Body of pancreas (tissue), 4 donors: ENCODE measurements at places on chromosomes 6 and 20. TPM values are rescaled to one million over a fixed set of nuclear protein-coding genes. Genes with fewer than 3 reads are reported as not detected.

DNA sequence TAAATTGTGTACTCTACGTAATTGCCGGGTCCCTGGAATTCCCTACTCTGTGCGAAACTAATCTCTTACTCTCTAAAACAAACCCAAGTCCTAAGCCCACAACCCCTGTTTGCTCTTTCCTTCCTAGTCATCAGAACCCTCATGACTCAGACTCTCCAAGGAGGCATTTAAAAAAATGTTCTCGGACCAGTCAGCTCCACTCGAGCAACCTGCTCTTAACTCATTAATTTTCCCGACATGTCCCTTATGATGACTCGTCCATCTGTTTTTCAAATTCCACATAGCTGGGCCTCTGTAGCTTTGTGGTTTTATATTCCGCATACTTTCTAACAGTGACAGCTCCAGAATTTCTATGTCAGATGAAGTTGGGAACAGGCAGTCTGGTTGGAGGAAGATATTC lies 2.6 kb upstream of the MUC22 start:
- no peak overlapping the region for H3K4me3 ChIP-seq
- no peak for DNase-seq
- H3K36me3 ChIP-seq = no peaks in the 10 kb centered on the region
- H3K27me3 ChIP-seq = no peaks in the 10 kb centered on the region
- H3K27ac ChIP-seq = no peak overlapping the region

DNA sequence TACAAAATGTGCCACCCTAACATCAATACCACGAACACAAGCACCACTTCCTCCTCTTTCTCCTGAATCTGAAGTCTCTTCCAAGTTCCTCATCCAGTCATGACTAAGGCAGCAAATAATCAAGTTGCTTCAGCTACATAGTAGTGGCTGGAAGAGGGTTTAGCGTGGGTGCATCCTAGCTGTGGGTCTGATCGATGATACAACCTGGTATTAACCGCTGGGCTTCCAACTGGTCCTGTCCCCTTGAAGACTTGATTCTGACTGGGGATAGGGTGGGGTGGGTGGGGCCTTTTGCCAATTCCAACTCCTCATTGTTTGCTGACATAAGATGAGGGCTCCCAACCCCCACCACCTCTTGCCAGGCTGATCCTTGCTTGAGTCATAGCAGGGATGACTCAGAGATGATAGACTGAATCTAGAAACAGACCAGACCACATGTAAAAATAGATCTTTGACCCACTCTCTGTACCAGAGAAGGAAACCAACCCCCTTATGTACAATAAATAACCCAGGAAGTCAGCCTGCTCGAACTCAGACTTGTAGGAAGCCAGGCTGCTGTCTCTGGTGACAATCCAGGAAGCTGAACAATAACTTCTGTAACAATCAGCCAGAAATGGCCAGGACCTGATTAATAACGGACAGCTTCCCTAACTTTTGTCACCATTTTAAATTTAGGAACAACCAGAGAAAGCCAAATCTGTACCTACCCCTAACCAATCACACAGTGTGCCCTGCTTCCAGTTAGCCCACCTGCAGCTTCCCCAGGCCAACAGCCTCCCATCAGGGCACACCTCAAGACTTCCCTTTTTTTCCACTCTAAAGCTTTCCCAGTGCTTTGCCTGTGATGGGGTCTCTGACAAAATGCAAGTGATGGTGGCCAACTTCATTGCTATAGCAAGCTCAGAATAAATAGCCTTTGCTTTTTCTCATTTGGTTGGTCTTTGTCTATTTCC lies 68.9 kb upstream of the FAM184A start:
- no peak overlapping the region for H3K4me3 ChIP-seq
- H3K27me3 ChIP-seq = no peaks in the 10 kb centered on the region
- H3K4me1 ChIP-seq = peaks cover 15% of the 10 kb centered on the region
- no peak overlapping the region for H3K27ac ChIP-seq

DNA sequence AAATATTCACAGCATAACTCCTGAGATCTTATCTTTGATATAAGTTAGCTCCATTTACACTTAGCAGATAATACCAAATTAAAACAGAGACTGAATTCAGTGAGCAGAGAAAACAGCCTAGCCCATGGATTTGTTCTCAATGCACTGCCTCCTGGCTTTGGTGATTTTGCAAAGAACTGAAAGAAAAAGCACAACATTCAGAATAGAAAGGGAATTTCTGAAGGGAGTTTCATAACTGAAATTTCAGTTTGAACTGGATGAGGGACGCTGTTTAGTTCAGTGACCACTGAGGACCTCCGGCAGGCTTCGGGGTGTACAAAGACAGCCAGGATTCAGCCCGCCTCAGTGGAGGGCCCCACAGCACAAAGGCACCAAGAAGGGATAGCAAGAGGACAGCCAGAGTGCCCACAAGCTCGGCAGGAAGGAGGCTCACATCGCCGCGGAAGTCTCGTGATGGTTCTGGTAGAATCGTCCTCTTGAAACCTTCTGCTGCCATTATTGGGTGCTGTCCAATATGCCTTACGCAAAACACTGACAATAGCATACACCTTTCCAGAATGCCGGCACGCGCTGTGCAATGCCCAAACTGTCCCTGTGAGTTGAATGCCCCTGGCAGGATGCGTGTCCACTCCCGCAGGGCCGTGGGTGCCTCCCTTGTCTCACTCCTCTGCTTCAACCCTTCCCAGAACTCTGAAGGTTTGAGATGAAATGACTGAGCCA lies 9.7 kb upstream of the IRF4 start:
- no peaks in the 10 kb centered on the region for H3K4me1 ChIP-seq
- DNase-seq = no peak
- H3K27ac ChIP-seq = no peak overlapping the region
- no peaks in the 10 kb centered on the region for H3K36me3 ChIP-seq
- no peaks in the 10 kb centered on the region for H3K27me3 ChIP-seq

Gene CST4
- not detected for total RNA-seq

Gene CEP57L1
- total RNA-seq = 10.1 TPM

GRCh38 chr6:65126667-65127066 lies 580.4 kb downstream of the EYS start:
- no peaks in the 10 kb centered on the region for H3K36me3 ChIP-seq
- H3K4me3 ChIP-seq = no peak overlapping the region
- DNase-seq = no peak
- no peaks in the 10 kb centered on the region for H3K4me1 ChIP-seq
- no peaks in the 10 kb centered on the region for H3K27me3 ChIP-seq

GRCh38 chr6:73538116-73538779 lies 17.4 kb upstream of the EEF1A1 start:
- no peak for DNase-seq
- no peak overlapping the region for H3K4me3 ChIP-seq
- H3K4me1 ChIP-seq = no peaks in the 10 kb centered on the region
- no peak overlapping the region for H3K27ac ChIP-seq

Gene VARS2
- total RNA-seq = 16.6 TPM

DNA sequence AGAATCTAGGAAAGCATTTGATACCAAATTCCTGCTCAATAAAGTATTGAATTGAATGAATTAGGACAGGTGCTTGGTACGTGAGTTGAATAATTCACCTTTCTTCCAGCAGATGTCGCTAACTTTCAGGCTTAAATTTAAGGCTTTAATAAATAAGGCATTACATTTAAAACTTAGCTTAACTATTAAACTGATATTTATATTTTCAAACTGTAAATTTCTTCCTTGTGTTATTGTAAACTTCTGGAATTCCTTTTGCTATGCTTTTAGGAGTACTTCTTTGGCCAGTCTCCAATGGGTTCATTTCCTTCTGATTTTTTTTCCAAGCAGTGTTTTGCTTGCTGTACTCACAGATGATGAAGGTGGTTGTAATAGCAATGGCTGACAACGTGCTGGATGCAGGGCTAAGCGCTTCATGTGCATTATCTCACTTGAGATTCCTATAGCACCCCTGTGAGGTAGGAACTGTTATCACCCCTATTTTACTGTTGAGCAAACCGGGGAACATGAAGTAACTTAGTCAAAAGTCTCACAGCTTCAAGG lies 71.3 kb upstream of the SLC2A12 start:
- H3K36me3 ChIP-seq = no peaks in the 10 kb centered on the region
- H3K27me3 ChIP-seq = no peaks in the 10 kb centered on the region
- H3K27ac ChIP-seq = no peak overlapping the region
- no peak for DNase-seq
- H3K4me1 ChIP-seq = no peaks in the 10 kb centered on the region
- no peak overlapping the region for H3K4me3 ChIP-seq

Gene DDRGK1
- total RNA-seq = 64.3 TPM

Gene WASF1
- total RNA-seq = 8.9 TPM

DNA sequence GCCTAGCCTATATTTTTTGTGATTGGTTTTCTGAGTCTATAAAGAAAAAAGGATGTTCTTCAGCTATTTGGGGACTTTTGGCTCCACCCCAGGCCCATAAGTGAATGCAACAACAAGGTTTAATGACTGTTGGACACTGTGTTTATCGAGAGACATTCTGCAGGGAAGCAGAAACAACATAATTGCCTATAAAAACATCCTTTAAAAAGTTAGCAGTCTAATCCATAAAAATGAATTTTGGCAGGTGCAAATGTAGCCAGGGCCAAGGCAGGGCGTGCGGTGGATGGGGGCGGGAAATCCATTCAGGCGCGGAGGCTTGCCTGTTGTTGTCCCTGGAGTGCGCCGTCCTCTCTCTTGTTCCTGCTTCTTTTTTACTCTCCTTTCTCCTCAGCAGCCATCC lies 99.3 kb downstream of the PAX1 start:
- DNase-seq = no peak
- no peaks in the 10 kb centered on the region for H3K4me1 ChIP-seq
- H3K4me3 ChIP-seq = no peak overlapping the region
- no peak overlapping the region for H3K27ac ChIP-seq

Gene PRDM1
- 2.6 TPM for total RNA-seq

GRCh38 chr20:1952737-1953530 lies 40.9 kb downstream of the PDYN start:
- no peak overlapping the region for H3K4me3 ChIP-seq
- H3K27me3 ChIP-seq = no peaks in the 10 kb centered on the region
- DNase-seq = no peak
- no peaks in the 10 kb centered on the region for H3K36me3 ChIP-seq
- H3K4me1 ChIP-seq = no peaks in the 10 kb centered on the region

DNA sequence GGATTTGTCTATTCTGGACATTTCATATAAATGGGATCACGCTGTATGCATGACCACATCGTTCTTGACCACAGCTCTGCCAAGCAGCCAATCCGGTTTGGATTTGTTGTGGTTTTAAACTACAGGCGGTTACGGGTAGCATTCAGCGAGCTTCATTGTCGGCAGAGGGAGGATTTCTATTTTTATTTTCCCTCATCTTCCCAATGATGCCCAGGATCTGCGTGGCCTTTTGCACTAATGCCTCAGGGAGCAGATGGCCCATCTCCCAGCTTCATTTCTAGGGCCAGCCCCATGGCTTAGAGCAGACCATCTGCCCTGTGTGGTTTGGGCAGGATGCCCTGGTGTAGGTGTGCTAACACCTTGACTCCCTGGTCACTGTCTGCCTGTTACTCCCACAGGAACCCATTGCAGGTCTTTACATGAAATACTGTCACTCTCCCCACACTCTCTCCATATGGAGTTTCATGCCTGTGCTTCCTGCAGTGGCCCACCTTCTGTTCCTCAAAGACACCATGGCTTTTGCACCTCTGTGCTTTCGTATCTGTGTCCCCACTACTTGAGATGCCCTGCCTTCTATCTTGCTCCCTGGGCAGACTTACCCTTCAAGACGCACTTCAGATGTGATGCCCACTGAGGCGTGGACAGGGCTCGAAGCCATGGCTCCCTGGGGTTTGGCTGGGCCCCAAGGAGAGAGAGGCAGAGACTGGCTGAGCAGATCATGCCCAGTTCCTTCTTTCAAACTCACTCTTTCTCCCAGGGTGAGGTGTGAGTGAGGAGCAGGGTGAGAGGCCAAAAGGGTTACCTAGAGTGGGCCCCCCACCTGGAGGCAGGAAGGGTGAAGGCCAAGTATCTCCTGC lies 26.0 kb downstream of the SDCBP2 start:
- H3K4me3 ChIP-seq = no peak overlapping the region
- no peak for DNase-seq
- H3K27me3 ChIP-seq = no peaks in the 10 kb centered on the region
- H3K27ac ChIP-seq = no peak overlapping the region

GRCh38 chr20:64042054-64042781 lies 6.2 kb downstream of the C20orf204 start:
- peaks cover 34% of the 10 kb centered on the region for H3K4me1 ChIP-seq
- no peak overlapping the region for H3K27ac ChIP-seq
- no peak overlapping the region for H3K4me3 ChIP-seq
- H3K36me3 ChIP-seq = no peaks in the 10 kb centered on the region

DNA sequence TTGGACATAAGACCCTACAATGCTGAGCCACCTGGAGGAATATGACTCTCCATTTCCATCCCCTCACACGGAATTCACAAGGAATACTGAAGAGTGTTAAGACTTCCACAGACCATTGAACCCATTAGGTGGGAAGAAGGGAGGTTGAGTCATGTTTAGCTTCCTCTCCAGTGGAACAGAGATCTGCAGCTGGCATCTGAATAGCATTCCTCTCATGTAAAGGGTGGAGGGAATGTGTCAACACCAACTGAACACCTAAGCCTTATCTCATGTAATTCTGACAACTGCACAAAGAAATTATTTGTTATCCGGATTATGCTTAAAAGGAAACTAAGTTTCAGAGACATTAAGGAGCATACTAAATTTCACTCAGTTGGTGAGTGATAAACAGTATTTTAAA lies 705.9 kb downstream of the MAFB start:
- H3K27me3 ChIP-seq = no peaks in the 10 kb centered on the region
- no peak overlapping the region for H3K4me3 ChIP-seq
- H3K36me3 ChIP-seq = no peaks in the 10 kb centered on the region
- H3K27ac ChIP-seq = no peak overlapping the region
- DNase-seq = no peak

GRCh38 chr6:34656378-34657036 lies 40.1 kb downstream of the ILRUN start:
- no peak overlapping the region for H3K4me3 ChIP-seq
- H3K27ac ChIP-seq = peak overlapping the region; percentile 86
- H3K36me3 ChIP-seq = no peaks in the 10 kb centered on the region
- H3K27me3 ChIP-seq = no peaks in the 10 kb centered on the region

DNA sequence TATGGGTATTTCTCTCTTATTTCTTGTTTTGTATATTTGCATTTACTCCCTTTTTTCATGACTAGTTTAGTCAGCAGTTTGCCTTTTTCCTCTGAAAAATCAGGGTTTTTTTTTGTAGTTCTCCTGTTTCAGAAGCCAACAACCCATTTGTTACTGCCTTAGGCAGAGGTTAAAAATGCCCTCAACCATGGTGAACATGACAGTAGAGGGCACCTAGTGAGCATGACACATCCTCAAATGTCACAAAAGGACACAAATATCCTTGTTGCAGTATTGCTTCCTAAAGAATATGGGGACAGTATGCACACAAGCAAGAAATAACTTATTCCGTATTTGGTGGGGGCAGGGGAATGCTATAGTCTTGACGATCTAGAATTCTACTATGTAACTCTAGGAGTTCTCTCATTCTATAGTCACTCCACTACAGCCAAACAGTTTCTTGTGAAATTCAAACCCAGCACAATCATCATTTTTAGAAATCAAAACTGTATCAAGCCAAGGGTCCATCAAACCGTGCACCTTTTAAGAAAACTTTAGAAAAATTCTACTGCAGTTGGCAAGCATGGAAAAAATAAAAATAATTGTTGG lies 47.0 kb downstream of the GOPC start:
- no peaks in the 10 kb centered on the region for H3K27me3 ChIP-seq
- DNase-seq = no peak
- H3K27ac ChIP-seq = no peak overlapping the region
- H3K4me3 ChIP-seq = no peak overlapping the region
- H3K36me3 ChIP-seq = no peaks in the 10 kb centered on the region
